Activated CD8-positive, alpha-beta memory T cell treated with anti-CD3 and anti-CD28 coated beads for 4 hours (primary cell): ENCODE measurements at places on chromosomes 11 and 22.

GRCh38 chr11:102422817-102423712 lies 29.5 kb downstream of the TMEM123 start:
- DNase-seq, result no peak

DNA sequence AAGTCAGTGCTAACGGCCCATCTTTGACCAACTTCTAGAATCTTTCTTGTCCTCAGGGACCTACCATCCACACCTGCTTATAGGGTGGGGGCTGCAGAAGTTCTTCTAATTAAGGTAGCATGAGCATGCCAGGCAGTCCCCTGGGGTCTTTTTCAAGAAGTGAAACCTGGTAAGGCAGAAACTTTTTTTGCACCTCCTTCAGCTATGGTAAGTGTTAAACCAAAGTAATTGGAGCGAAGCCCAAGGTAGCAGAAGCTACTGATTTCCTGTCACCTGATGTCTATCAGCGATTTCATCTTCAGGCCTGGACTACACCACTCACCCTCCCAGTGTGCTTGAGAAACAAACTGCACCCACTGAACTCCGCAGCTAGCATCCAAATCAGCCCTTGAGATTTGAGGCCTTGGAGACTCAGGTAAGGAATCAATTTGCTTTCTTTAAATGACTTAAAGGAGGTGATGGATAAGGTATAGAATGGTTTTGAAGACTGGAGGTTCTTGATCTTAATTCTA lies at the start of gene MS4A1:
Gene MS4A1 (plus strand): TSS at position 317 of the 512 bp plus-strand sequence. CDS start 6,528 bp downstream, outside the sequence.
- DNase-seq, result no peak

GRCh38 chr11:27361649-27362431 lies 1.2 kb downstream of the CCDC34 start:
- DNase-seq, result no peak

- no peak for DNase-seq
Observed at GRCh38 chr22:25030636-25031035, 78.1 kb downstream of the KIAA1671 start.

DNA sequence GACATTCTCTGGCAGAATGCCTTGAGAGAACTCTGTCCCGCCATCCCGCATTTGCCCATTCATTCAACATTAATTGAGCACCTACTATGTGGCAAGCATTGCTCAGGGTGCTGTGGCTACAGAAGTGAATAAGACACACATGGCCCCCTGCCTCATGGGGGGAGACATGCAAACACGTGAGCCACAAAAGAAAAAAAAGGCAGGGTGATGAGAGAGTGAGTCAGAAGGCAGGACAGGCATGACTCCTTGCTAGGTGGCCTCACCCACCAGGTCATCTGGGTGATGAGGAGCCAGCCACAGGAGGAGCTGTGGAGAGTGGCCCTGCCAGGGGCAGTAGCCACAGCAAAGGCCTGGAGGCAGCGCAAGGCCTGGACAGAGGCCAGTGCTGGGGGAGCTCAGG lies 4.9 kb downstream of the CHRM4 start:
- DNase-seq, result no peak

DNA sequence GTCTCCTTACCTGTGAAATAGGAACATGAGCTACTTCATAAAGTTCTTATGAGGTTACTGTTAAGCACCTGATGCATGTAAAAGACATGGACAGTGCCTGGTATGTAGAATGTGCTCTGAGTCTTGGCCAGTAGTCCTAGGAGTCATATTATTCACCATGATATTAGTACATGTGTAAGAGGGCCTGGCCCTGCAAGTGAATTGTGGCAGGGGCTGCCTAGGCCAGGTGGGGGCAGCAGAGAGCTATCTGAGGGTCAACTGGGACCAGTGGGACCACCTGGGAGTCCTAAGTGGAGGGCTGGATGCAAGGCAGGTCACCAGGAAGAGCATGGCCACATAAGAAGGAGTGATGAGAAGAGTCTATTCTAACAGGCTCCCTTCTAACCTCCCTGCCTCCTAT lies 529.5 kb downstream of the SOX6 start:
- no peak for DNase-seq

GRCh38 chr11:131178020-131178419 lies 192.4 kb upstream of the NTM start:
- DNase-seq, result no peak

DNA sequence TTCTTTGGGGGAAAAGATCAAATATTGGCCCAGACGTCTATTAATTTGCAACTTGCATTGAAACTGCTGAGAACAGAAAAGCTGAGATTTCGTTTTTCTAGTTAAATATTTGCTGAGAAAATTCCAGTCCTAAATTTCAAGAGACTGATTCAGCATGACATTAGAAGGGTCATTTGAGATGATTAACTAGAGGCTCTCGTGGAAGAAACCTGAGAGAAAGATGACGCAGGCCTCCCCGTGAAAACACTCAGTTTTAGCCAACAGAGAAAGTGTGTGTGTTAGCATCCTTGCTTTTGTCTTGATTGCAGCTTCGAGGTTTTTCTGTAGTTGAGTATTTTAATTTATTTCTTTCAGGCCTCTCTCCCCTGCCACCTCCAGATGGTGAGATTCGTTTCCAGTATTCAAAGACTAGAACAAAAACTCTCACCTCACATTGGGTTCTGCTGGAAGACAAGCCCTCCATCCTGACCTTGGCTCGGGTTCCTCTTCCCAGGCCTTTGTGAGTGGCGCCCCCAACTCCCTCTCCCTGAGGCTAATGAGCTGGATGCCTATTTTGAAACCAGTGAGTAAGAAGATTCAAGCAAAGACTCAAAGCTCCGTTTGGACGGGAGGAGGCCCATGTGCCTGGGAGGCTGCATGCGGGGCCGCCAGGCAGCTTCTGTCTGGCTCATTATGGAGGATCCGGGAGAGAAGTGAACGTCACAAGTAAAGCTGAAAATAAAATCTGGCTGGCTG lies 52.4 kb downstream of the CELSR1 start:
- no peak for DNase-seq

- no peak for DNase-seq
Observed at GRCh38 chr11:46537537-46538295, 56.1 kb downstream of the AMBRA1 start.

- no peak for DNase-seq
Observed at GRCh38 chr11:5234381-5234834, at the start of gene HBD. TSS of gene HBD (minus strand) at chr11:5234483. CDS start at chr11:5234433, 50 bp downstream.

- peak; percentile 77 for DNase-seq
Observed at GRCh38 chr11:118338637-118339061, 3.9 kb downstream of the CD3D start.

DNA sequence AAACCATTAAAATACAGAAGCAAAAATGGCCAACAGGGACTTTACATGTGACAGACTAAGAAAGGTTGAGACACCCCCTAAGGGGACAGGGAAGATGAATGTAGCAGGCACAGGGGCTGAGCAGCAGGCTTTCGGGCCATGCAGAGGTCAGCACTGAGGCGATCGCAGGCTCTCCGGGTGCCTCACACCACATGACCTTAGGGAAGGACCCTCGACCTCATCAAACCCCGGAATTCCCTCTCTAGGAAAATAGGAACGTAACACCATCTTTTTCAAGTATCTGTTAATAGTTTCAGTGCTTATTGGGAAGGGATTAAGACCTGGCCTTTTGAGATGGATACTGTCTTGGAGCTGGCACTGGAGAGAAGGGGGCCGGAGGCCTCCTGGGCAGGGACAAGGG lies 27.4 kb downstream of the OPCML start:
- no peak for DNase-seq

- DNase-seq, result no peak
Observed at GRCh38 chr11:36053281-36053680, 109.4 kb downstream of the LDLRAD3 start.

DNA sequence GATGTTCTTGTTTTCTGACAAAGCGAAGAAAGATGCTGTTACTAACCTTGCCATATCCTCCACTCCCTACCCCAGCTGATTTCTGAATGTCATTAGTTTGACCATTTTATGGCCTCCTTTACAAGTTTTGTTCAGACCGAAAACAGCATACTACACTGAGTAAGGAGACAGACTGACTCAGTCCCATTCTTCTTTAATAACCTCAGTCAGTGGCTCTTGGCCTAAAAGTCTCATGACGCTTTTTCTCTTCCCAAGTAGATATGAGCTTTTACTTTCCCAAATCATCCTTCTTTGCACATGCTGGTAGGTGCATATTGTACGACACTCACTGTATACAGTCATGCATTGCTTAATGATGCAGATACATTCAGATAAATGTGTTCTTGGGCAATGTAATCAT lies 8.0 kb upstream of the FIBIN start:
- DNase-seq, result no peak

- no peak for DNase-seq
Observed at GRCh38 chr11:114060392-114061047, 1.0 kb downstream of the ZBTB16 start.

GRCh38 chr11:72624496-72625201 lies 49.6 kb downstream of the PDE2A start:
- no peak for DNase-seq

GRCh38 chr11:10453261-10453660 lies 1.8 kb upstream of the AMPD3 start:
- no peak for DNase-seq

- no peak for DNase-seq
Observed at GRCh38 chr11:100687630-100688395, 725 bp downstream of the ARHGAP42 start.

- DNase-seq, result no peak
Observed at GRCh38 chr22:41320416-41321240, 19.3 kb downstream of the ZC3H7B start.

DNA sequence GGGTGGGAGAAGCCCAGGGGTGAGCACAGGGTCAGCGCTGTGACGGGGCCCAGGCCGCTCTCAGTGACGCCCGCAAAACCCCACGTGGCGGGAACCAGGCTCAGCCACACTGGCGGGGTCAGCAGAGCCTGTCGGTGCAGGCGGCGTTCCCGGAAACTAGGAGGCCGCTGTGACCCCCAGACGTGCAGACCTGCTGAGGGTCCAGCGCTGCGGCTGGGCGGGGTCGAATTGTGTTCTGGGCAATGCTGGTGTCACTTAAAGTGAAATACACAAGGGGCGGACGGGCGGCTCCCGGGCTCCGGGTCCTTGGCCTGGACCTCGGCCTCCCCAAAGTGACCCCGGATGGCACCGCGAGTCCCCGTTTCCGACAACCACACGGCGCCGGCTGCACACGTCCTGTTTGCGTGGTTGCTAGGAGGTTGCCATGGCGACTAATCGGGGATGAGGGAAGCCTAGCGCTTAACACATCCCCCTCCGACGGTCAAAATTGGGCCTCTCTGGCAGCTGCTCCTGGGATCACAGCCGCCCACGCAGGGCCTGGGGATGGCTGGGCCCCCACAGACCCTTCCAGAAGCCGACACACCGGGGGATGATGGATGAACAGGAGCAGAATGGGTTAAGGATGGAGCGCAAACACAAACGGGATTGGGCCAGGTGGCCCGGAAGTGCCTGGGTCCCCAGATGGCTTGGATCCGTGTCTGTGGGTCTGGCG lies 81.7 kb upstream of the PRR5 start:
- peak; percentile 67 for DNase-seq

GRCh38 chr11:94806014-94806413 lies 37.9 kb downstream of the AMOTL1 start:
- DNase-seq, result no peak

GRCh38 chr11:8261921-8262551 lies 1.6 kb downstream of the LMO1 start:
- DNase-seq, result no peak

- no peak for DNase-seq
Observed at GRCh38 chr11:113952070-113952469, 22.8 kb upstream of the HTR3A start.

DNA sequence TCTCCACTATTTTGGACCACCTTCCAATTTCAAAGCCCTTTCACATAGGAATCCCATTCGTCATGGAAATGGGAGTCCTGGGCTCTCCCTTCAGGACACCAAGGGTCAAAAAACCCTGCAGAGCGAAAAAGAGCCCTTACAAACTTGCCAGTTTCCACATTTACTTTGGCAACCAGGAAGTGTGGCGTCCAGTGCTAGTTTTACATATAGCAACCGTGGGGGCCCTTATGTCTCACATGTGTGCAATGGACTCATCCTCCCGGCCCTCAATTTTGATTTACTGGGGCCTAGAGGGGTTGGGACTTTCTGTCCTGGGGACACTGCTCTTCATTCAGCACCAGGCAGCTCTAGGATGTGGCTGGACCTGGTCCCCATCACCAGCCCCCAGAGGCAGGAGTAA lies 33.7 kb downstream of the DAGLA start:
- no peak for DNase-seq

DNA sequence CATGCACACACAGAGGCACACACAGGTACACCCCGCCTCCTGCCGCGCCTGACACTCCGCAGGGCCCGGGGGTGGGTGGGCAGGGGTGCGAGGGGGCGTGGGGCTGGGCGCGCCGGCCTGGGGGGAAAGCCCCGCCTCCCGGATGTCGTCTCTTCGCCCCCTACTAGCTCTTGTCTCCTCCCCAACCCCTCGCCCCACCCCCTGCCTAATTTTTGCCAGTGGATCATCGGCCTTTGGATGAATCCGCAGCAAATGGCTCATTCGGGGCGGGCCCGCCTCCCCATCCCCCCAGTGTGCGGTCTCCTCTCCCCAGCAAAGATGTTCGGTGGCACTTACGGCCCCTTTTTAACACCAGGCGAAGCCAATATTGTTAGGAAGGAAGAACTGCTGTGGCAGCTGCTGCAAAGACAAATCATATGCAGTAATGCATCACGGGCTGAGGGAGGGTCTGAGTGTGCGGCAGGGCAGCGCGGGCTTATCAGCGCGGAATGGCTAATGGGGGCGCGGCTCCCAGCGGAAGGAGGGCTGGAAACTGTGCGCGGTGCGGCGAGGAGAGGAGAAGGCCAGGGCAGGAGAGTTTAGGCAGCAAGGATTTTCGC lies 13.4 kb upstream of the NECTIN1 start:
- DNase-seq, result no peak

GRCh38 chr11:106621484-106621883 lies 396.8 kb downstream of the GUCY1A2 start:
- DNase-seq, result no peak
